ENCODE measurements at places on chromosomes 4 and X. TPM values are rescaled to one million over a fixed set of nuclear protein-coding genes. Genes with fewer than 3 reads are reported as not detected.

DNA sequence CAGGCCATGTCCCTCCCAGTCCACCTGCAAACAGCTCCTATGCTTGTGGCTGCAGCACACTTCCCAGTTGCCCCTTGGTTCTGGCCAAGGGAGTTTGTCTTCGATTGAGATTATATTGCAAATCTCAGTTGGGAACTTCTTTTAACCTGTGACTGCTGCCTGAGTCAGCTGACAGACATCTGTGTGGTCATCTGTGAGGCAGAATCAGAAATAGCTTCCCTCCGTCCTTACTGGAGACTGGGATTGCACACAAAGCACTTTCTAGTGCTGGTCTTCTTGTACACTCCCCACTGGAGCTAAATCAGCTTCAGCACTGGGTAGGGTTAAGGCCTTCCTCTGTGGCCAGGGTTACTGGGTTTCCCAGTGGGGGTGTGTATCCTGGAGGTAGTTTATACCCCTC, 34.3 kb downstream of the ZNF330 start:
- no peak for DNase-seq

DNA sequence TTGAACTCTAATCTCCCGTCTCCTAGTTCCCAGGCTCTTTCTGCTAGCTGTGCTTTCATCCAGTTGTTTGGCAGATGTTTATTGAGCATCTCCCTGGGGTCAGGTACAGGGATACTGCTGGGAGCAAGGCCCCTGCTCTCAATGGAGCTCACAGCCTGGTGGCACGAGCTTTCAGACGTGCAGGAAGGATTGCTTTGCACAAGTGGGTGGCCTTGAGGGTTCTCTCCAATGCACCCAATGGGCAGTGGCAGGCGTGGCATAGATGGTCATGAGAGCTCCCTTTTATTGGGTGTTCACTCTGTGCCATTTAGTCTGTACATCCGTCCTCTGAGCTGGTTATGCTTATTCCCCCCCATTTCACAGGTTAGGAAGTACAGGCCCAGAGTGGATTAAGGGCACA, 235.2 kb downstream of the EVC2 start:
- no peak for DNase-seq

DNA sequence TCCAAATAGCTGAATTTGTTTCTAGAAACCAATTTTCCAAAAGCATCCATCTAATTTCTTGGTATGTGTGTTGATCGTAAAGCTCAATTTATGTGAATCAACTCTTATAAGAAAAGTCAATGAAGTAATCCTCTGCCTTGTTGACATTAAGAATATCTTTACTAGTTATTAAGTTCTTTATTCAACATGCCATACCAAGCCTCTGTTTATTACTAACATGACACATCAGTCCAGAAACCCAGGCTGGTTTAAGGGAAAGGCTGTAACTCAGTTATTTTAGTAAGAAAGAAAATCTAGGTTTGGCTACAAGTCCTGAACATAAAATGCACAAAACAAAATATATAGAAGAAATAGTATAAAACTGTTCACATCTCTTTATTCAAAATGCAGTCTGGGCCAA, 48.0 kb downstream of the KLHL34 start:
- no peak for DNase-seq

DNA sequence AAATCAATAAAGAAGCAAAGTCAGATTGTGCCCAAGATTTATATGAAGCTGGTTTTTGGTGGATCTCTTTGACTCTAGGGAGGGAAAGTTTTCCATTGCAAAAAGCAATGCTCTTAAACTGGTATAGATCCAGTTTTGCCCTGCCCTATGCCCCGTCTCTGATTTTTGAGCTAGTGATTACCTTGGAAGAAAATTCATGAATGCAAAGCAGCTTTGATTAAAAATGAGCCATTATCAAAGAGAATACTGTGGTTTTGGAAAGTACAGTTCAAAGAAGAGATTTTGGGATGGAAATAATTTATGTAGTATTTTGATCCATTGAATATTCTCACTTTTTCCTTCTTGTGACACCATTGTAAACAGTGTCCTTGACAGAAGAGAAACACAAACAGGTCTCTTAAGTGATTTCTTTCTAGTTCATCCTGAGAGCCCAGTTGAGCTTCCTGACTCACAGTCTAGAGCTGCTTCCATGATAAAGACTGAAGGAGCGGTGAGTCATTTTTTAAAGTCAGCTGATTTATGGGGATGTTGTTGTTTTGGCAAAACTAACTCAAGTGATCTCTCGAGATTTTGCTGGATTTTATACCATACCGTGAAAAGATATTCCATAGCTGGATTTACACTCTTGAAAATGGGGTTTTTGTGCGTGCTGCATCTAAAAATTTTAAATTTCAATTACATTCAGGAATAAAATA, 76.7 kb downstream of the AFF1 start:
- no peak for DNase-seq

GRCh38 chr4:8383016-8383415, 57.5 kb downstream of the ACOX3 start:
- DNase-seq: no peak

DNA sequence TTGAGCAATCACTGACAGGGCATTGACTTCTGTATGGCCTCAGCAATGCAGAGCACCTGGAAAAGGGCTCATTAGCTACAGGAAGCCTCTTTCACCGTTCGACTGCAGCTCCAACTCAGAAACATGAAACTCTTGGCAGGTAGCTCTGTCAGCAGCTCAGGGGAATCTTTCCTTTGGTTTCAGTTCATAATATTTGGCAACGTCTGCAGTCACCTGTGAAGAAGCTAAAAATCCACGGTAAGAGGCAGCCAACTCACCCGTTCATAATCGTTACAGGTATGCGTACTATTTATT, 354.9 kb downstream of the CAMK2D start:
- no peak for DNase-seq

- DNase-seq: peak; percentile 63
These were observed at the start of gene IDUA for GRCh38 chr4:986879-987623. TSS of gene IDUA (plus strand) at chr4:987044. CDS start at chr4:987085, 41 bp downstream.

GRCh38 chr4:138892483-138893407, 122.8 kb upstream of the NOCT start:
- DNase-seq: no peak

GRCh38 chr4:152188801-152189200, 347.1 kb downstream of the FBXW7 start:
- DNase-seq: no peak

DNA sequence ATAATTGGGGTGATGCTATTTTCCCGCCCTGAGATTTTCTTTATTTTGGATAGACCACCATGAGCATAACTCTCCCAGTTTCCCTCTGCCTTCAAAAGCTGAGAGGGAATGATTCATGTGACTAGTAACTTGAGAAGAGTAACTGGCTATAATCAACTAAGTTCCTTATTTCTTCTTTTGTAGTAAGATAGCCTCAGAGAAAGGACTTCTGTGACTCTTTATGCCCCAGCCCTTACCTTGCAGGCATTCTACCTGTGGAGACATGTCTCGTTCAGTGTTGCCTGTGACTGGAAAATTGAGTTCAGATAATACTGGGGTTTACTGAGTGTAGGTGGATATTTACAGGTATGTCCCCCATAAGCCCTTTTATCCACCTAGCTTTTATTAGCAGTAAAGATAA, 715.4 kb upstream of the HS3ST1 start:
- DNase-seq: no peak

DNA sequence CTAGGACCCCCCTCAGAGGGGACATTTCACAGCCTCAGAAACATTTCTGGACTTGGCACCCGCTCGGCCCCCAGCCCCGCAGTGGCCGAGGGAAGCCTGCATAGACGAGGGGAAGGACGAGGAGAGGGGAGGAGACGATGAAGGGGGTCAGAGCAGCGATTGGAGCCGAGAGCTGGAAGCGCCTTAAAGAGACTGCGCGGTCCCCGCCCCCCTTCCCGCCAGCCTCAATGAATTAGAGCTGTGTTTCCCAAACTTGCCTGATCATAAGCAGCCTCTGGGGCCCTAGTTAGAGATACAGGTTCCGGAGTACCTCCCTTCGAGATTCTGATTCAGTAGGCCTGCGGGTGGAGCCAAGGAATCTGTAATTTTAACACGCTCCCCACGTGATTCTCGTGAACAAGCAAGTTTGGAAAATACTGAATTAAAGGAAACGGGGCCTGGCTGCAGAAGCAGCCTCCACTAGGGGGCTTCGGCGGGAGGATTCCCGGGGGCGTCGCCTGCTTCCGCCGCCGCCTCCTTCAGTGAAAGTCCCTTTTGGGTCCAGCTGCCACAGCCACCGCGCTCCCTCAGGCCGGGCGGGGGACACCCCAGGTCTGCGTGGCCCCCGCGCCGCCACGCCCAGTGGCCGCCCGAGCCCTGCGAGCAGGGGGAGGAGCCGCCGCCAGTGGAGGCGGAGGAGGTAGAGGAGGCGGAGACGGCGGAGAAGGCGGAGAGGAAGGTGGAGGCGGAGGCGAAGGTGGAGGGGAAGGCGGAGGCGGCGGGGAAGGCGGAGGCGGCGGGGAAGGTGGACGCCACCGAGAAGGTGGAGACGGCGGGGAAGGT, at the start of gene USP27X:
USP27X (plus strand) TSS at position 651 of the 822 bp plus-strand sequence. CDS start 824 bp downstream, outside the sequence.
- peak; percentile 58 for DNase-seq

- no peak for DNase-seq
These were observed 143.4 kb upstream of the VCX3A start for GRCh38 chrX:6678313-6678712.

DNA sequence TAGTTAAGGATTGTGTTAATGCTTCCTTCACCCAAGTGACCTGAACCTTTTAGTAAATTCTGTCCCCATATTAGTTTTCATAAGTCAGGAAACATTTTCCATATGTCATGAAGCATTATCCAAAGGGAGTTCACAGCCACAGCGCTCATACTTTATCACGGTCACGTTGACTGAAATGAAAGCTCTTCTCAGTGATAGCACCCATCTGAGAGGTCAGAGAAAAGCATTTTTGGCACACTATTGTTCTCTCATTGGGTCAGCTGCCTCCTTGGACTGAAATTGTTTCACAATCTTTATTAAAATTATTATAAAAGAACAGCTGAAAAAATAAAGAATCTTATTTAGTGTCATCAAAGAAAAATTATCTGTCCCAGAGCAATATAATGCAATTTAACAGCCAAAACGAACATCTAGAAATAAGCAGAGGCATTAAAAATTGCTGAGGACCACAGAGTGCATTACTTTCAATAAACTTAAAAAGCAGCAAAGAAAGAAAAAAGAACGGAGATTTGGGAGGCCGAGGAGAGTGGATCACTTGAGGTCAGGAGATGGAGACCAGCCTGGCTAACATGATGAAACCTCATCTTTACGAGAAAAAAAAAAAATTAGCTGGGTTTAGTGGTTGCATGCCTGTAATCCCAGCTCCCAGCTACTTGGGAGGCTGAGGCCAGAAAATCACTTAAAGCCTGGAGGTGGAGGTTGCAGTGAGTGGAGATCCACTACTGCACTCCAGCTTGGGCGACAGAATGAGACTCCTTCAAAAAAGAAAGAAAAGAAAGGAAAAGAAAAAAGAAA, 680.8 kb upstream of the FAM241A start:
- DNase-seq: no peak

GRCh38 chr4:95429416-95429815, 119.4 kb downstream of the UNC5C start:
- DNase-seq: no peak

Gene SPANXD
- total RNA-seq: not detected

Gene MEPE
- not detected for total RNA-seq

Gene MMRN1
- 10.3 TPM for total RNA-seq

Gene PTPN13
- total RNA-seq: 135 TPM

Gene CABS1
- not detected for total RNA-seq

Gene MMAA
- 9.3 TPM for total RNA-seq

Gene CXXC4
- total RNA-seq: 0.17 TPM

Gene USP17L5
- total RNA-seq: not detected

Data from lower leg skin (tissue), 4 donors.